ENCODE measurements at places on chromosomes 1 and 21.

- DNase-seq, result no peak
Measured at GRCh38 chr1:11979028-11979850, 1.0 kb upstream of the MFN2 start.

- no peak for DNase-seq
Measured at GRCh38 chr1:109208394-109208793, 5.3 kb upstream of the SARS1 start.

DNA sequence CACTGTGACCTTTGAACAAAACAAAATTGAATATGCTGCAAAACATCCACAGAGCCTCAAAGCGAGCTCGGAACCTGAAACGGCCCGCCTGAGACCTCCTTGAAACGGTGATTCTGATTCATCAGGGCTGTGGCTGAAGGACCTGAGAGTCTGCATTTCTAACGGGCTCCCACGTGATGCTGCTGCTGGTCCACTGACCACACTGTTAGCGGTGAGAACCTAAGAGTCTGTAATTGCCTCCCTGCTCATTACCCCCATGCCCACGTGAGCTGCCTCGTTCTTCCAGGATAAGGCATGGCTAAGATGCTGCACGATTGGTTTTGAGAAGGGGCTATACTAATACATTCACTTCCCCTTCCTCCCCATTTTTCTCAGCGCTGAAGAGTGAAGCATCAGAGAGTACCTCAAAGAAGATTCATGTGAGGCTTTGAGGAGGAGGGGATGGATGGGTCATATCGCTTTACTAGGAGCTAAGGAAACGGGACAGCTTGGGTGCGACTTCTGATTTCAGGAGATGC is 9.7 kb downstream of the TLR5 start:
- DNase-seq, result no peak

GRCh38 chr1:241611063-241611462 is 29.1 kb downstream of the CHML start:
- no peak for DNase-seq

DNA sequence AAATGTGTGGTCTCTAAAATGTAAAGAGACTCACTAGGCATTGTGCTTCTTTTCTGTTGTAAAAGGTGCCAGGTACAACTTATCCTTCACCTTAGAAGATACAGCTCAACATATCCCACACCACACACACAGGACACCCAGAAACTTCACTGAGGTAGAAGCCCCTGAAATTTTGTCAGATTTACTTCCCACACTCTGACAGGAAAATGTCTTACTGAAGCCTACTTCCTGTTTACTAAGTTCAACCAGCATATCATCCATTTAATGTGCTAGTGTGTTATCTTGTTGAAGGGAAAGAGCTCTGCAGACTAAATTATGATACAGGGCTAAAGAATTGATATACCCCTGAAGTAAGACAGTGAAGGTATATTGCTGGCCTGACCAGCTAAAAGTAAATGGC is 39.9 kb upstream of the INSL5 start:
- no peak for DNase-seq

DNA sequence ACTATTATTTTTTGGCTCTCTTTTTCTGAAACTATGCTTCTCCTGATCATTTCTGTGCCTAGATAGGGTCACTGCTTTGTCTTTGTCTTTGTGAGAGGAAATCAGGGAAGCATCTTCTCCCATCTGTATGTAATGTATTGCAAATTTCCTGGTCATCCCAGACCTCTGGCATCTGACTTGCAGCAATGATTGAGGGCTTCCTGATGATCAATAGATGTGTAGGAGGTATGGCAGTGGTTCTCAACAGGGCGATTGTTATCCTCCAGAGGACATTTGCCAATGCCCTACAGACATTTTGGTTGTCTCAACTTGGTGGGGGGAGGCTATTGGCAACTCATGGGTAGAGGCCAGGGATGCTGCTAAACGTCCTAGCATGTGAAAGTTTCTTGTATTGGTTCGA is 64.7 kb downstream of the RGL1 start:
- DNase-seq, result no peak

- no peak for DNase-seq
Measured at GRCh38 chr1:95625224-95625623, 391.2 kb downstream of the RWDD3 start.

- DNase-seq, result no peak
Measured at GRCh38 chr1:166730299-166730888, 108.9 kb upstream of the POGK start.

DNA sequence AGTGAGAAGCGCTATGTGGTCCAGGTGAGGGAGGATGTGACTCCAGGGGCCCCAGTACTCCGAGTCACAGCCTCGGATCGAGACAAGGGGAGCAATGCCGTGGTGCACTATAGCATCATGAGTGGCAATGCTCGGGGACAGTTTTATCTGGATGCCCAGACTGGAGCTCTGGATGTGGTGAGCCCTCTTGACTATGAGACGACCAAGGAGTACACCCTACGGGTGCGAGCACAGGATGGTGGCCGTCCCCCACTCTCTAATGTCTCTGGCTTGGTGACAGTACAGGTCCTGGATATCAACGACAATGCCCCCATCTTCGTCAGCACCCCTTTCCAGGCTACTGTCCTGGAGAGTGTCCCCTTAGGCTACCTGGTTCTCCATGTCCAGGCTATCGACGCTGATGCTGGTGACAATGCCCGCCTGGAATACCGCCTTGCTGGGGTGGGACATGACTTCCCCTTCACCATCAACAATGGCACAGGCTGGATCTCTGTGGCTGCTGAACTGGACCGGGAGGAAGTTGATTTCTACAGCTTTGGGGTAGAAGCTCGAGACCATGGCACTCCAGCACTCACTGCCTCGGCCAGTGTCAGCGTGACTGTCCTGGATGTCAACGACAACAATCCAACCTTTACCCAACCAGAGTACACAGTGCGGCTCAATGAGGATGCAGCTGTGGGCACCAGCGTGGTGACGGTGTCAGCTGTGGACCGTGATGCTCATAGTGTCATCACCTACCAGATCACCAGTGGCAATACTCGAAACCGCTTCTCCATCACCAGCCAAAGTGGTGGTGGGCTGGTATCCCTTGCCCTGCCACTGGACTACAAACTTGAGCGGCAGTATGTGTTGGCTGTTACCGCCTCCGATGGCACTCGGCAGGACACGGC is 2.2 kb downstream of the CELSR2 start:
- DNase-seq, result no peak

DNA sequence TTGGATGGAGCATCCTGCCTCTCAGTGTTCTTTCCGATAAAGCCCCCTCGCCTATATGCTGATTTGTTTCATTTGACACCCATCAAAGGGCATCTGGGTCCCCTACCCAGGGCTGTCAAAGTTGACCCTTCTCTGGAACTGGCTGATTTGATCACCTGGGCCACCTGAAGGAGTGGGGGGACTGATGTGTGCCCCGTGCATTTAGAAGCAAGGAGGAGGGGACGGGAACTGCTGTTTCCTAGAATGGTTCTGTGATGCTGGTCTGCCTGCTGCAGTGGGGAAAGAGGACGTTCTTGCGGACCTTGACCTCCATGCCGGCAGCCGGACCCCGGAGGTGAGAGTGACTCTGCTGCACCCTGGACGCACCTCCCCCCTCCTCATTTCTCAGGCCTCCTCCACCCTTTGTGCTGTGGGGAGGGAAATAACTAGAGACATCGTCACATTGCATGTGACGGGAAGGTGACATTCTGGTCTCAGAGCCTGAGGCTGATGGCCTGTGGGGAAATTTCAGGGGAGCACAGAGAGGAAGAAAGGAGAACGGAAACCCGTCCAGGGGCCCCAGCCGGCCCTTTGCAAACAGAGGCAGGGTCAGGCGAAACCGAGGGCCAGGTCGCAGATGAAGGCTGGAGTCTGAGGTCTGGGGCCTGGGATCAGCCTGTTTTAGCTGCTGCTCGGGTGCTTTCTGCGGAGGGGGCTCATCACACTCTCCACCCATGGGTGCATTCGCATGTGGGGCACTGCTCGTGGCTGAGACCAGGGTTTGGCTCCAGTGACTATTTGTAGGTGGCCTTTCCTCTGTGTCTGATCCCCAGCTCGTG is 25.7 kb downstream of the CRYAA start:
- no peak for DNase-seq

GRCh38 chr1:68675336-68675735 is 178.5 kb upstream of the DEPDC1 start:
- DNase-seq, result no peak

GRCh38 chr1:165912638-165913037 is 85.2 kb downstream of the UCK2 start:
- no peak for DNase-seq

DNA sequence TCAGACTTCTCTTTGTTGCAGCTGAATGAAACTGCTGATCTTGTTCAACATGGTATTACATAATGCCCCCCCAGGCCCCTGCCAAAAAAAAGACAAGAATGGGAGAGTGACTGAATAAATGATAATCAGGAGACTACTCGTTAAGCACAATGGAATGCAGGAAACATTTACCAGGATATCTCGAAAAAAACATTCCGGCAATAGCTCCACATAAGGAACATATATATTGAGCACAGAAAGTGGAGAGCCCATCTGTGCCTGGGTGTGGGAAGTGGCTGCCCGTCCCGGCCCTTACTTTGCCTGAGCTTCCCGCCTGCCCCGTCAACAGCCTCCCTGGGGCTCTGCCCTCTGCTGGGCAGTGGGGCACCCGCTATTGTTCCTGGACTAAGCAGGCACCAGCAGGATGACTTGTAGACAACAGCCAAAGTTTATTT is 13.3 kb downstream of the TRIM11 start:
- no peak for DNase-seq

Data from effector memory CD4-positive, alpha-beta T cell (primary cell).